Renal pelvis (tissue), 12 donors: ENCODE measurements at places on chromosomes 1 and 21.

DNA sequence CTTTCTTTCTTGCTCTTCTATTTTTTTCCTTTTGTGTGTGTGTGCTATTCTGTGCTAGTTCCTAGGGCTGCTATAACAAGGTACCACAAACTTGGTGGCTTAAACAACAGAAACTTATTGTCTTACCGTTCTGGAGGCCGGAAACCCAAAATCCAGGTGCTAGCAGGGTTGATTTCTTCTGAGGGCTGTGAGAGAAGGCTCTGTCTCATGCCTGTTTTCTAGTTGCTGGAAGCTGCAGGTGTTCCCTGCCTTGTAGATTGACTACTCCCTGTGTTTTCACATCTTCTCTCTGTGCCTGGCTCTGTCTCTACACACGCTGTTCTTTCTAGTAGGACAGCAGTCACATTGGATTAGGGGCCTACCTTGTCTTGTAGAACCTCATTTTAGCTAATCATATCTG, 150.9 kb upstream of the DSCAM start:
- DNase-seq: no peak

GRCh38 chr1:161182214-161182613, 4.9 kb upstream of the B4GALT3 start:
- no peak for DNase-seq

GRCh38 chr1:229410692-229411433, 23.0 kb downstream of the ACTA1 start:
- DNase-seq: no peak

DNA sequence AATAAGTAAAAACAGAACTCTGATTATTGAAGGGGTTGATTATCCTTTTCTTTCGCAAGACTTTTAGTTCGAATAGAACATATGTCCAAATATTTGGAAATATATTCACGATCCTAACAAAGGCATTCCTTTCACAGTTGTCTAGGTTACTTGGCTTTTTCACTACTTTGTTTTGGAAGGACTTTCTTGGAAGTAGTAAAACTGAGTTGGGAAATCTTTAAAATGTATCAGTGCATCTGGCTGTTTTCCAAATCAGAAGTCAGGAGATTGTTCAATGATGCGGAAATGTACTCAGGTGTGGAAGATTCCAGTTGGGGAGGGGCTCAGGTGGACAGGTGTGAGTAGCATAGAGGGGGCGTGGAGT, 67.1 kb downstream of the SH3BGR start:
- DNase-seq: no peak

GRCh38 chr1:227808566-227808965, 6.9 kb upstream of the PRSS38 start:
- DNase-seq: no peak
